ENCODE measurements at places on chromosomes 1 and 21. TPM values are rescaled to one million over a fixed set of nuclear protein-coding genes. Genes with fewer than 3 reads are reported as not detected.

FCRL6 gene
- polyA plus RNA-seq: not detected

NEK7 gene
- 37.2 TPM for polyA plus RNA-seq

S100A12 gene
- polyA plus RNA-seq: 1.0 TPM

PADI3 gene
- not detected for polyA plus RNA-seq

- DNase-seq: no peak
These were observed 114.5 kb downstream of the NUF2 start for GRCh38 chr1:163436140-163436812.

DNA sequence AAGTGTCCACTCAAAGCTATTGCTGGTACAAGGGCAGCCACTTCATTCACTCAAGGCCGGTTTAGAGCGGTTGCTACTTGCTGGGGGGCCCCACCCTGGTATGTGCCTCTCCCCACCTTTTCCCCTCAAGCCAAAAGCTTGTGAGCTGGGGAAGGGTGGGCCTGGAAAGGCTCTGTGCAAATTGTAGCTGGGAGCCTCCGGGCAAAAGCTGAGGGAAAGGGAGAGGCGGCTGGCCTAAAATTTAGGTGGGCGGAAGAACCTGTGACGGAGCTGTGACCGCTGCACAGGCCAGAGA, 306 bp upstream of the SH3D21 start:
- DNase-seq: no peak

GRCh38 chr1:234613128-234613875, 3.3 kb upstream of the IRF2BP2 start:
- DNase-seq: peak; percentile 42

DNA sequence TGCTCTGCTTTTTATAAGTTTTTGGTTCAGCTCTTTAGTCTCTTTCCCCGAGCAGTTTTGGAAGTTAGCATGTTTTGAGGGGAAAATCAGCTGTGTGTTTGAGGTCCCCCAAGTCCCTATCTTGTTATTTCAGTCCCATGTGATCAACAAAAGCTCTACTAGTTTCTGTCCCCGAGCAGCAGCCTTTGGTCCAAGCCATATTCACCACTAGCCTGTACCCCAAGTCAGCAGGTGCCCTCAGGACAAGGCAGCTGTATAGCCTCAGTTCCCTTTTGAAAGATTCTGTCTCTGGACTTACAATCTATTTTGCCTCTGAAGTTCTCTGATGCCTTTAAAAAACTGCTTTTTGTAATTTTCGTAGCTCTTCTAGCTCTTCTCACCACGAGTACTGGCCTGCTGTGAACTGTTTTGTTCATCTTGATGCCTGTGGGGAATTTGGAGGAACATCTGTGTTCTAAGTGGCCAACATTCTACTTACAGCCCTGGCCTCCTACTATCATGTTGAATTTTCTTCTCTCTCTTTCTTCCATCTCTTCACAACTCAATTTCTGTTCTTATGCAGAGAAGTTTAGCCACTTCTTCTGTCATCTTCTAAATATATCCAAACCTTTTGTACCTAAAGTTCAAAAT, 16.7 kb downstream of the UAP1 start:
- DNase-seq: peak; percentile 34

Measured in hindlimb muscle (tissue), 1 donor.